NCI-H1048 (cell line): ENCODE measurements at places on chromosomes 16 and 17.

GRCh38 chr16:67098599-67098998 is 11.1 kb upstream of the PHAF1 start:
- no peak for DNase-seq

DNA sequence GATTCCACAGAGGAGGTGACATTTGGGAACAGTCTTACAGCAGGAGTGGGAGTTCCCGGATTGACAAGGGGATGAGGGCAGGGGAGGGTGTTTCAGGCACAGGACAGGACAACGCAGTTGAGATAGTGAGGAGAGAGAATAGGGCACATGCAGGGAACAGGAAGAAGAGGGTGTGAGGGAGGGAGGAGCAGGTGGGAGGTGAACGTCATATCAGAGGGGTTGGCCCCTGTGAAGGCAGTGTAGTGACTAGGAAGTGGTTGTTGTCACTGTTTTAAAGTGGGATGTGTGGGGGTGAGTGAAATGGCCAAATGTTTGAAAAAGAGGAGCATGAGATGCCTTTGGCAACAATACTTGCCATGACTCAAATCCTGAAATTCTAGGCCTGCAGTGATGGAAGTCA is 12.2 kb downstream of the PRKCB start:
- no peak for DNase-seq

DNA sequence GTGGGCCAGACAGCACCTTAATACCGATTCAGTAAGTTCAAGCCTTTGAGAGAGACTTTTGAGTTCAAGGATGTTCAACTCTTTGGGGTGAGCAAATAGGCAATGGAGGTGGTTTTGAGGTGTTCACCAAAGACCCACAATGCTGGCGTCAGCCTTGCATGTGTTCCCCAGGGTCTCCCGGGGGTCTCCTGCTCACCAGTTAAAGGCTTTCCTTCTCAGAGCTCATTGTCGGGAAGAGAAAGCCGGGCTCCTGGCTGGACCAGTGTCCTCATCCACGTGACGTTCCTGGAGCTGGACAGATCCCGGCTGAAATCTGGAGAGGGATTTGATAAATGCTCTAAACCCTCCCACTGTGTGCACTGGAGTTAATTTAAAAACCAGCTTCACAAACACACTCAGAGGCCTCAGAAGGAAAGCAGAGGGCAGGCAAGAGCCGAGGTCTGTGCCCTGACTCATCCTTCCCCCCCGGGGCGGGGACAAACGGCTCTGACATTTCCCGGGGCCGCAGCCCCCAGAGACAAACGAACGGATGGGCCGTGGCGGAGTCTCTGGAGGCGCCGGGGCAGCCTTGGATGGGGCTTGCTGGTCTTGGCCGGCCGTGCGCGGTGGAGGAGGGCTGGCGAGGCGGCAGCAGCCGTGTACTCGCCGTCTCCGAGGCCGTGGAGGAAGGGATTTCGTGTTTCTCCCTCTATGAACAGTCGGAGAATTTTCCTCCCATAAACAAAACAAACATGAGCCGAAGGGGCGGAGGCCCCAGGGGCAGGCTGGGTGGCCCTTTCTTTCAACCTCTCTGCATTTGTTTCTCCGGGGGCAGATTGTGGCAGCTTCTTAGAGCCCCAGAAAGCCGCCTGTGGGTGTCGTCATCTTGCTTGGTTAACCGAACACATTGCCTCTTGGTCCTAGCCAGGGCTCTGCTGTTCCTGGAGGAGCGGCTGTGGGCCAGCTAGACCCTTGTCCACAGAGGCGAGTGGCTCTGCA is 94.2 kb downstream of the NTN1 start:
- DNase-seq = no peak

DNA sequence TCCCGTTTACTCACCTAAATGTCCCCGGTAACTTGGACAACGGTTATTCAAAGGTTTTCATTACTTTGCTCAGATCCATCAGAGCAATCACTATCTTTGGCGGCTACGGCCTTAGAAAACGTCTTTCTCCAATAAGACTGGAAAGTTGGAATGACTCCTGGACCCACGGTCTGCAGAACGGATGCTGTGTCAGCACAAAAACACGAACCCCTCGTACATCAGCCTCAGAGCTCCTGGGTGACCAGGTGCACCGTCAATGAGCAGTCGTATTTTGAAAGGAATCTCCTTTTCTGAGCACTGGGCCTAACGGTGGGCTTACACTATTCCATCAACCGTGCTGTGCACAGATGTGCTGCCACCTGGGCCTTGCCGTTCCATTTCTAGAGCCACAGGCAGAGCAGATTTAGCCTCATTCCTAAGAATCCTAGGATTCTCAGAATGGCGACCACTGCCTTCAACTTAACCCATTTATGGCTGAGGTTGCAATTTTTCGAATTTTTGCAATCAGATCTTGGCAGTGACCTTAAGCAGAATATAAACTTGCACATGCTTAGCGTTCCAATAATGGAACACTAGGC is 110.8 kb upstream of the ZNF750 start:
- no peak for DNase-seq

DNA sequence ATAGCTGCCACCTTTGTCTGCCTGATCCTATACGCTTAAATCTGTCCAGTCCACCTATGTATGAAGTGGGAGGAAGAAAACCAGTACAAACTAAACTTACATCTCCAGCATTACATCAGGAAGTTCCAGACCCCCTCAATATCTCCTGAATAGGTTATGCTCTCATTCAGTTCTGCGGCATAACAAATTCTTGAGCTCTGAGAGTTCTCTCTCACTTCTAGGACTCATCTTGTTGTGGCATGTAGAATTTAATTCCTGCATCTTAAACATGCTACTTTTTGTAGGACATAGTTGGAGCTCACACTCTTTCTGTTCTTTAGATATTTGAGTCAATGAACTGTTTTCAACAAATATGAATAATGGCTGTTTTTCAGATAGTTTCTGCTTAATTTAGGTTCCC is 662.5 kb downstream of the CDH11 start:
- DNase-seq = no peak

DNA sequence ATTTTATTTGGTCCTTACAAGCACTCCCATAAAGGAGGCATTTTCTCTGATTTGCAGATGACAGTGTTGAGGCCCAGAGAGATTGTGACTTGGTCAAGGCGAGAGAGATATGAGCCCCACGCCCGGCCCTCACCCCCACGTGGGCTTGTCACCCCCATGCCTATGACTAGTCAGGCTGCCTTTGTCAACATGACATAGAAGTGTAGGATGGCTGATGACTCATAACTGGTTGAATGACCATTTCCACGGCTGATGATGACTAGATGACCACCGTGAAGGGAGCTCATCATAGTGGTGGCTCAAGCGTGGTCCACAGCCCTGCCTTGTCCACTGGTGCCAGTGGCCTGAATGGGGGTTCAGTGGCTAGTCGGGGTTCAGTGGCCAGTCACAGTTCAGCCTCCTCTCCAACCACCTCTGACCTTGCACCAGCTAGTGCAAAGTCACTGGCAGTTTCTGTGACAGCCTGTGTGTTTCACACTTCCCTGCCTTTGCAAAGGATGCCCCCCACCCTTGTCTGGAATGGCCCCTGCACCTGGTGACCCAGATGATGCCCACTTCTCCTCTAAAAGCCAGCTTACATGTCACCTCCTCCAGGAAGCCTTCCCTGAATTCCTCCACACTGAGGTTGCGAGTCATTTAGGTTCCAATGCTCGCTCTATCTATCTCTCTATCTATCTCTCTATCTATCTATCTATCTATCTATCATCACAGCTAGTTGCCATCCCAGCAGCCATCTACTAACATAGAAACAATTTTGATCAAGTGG is 3.8 kb upstream of the WSCD1 start:
- no peak for DNase-seq

DNA sequence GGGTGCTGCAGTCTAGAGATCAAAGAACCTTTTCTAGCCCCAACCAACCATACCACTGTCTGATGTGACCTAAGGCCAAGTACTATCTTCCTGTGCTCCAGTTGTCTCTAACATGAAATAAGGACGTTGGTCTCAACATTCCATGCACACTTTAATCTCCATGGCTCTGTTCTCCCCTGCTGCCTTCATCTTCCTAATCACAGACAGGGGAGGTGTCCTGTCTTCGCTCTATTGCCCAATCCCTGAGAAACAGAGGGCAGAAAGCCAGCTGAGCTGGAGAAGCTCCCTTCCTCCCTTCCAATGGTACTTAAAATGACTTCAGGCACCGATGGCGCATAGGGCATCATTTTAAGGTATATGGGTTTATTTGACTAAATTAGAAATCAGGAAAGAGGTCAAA is 148.9 kb upstream of the GNAO1 start:
- no peak for DNase-seq

GRCh38 chr17:3474212-3474611 is 1.6 kb upstream of the ASPA start:
- DNase-seq = no peak

- DNase-seq = no peak
These were observed 10.1 kb downstream of the CSNK2A2 start for GRCh38 chr16:58187665-58188421.

DNA sequence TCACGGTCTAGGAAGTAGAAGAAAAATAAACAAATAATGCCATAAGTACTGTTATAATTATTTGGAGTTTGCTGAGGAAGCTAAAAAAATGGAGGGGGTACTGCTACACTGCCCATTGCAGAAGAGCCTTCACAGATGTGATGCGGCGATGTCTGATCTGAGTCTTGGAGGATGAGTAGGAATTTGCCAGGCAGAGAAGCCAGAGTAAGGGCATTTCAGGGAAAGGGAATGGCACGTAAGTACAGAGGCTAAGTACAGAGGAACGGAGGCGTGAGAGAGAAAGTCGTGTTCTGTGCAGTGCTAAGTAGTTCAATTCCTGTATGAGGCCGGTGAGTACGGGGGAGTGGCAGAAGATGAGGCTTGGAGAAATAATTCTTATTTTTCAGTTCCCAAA is 741 bp upstream of the GRB2 start:
- DNase-seq = no peak

- DNase-seq = no peak
These were observed 14.1 kb downstream of the C17orf67 start for GRCh38 chr17:56819431-56820145.

GRCh38 chr17:14306596-14306995 is 5.7 kb downstream of the HS3ST3B1 start:
- no peak for DNase-seq

GRCh38 chr16:73048292-73049080 is 558 bp upstream of the ZFHX3 start:
- DNase-seq = no peak

GRCh38 chr16:86676254-86676670 is 97.9 kb downstream of the FOXL1 start:
- no peak for DNase-seq

GRCh38 chr17:6608321-6608720 is 32.2 kb downstream of the KIAA0753 start:
- DNase-seq = no peak

- no peak for DNase-seq
These were observed 15.1 kb upstream of the RASD1 start for GRCh38 chr17:17511293-17511741.

DNA sequence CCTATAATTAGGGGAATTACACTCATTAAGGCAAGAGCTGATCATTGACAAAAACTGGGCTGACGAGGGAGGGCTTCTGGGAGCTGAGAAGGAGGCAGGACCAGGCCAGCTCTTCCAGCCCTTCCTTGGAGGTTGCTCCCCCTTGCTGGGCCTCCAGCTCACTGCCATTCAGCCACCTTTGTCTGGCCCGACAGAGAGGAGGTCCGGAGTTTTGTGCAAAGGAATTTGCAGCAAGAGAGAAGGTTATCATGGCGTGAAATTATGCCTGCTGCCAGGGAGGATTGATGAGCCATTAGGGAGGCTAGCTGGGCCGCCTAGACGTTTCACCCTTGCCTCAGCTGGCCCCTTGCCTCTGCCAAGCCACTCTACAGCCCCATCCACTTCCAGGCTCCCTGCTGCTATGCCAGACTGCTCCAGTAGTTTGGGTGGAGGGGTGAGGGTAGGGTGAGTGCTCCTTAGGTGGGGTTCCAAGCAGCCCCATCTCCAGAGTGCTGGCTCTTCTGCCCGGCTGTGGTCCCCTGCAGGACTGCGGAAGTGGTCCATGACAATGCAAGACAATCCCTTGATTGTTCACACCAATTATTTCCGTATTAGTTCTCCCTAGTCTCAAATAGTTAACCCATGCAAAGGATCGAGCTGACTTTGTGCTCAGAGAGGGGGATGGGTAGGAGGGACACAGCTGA is 17.1 kb upstream of the PHF12 start:
- DNase-seq = no peak

- no peak for DNase-seq
These were observed 9.1 kb downstream of the NUDT16L1 start for GRCh38 chr16:4702466-4702808.

DNA sequence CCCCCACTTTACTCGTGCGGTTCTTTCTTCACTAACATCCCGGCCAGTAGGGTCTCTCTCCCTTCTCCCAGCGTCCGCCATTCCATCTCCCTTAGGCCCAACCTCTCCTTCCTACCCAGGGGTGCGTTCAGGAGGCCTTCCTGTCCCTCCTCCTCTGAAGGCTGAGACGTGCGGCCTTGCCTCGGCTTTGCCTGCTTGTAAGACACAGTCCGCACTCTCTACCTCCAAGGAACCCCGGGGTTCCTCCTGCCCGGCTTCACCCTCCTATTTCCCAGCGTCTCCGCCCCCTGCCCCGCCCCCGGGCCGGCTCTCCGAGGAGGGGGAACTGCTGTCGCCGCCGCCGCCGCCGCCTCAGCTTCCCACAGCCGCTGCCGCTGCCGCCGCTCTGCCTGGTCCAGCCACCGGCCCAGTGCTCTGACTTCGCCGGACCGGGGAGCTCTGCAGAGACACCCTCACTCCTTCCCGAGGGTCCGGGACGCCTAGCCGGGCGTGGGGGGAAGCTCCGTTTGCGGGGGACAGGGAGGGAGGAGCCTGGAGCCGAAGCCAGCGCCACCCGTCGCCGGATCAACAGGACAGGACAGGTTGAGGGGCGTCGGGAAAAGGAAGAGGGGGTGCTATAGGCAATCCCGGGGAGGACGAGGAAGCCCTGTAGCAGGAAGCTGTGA is 1.2 kb upstream of the FGF11 start:
- DNase-seq = no peak

DNA sequence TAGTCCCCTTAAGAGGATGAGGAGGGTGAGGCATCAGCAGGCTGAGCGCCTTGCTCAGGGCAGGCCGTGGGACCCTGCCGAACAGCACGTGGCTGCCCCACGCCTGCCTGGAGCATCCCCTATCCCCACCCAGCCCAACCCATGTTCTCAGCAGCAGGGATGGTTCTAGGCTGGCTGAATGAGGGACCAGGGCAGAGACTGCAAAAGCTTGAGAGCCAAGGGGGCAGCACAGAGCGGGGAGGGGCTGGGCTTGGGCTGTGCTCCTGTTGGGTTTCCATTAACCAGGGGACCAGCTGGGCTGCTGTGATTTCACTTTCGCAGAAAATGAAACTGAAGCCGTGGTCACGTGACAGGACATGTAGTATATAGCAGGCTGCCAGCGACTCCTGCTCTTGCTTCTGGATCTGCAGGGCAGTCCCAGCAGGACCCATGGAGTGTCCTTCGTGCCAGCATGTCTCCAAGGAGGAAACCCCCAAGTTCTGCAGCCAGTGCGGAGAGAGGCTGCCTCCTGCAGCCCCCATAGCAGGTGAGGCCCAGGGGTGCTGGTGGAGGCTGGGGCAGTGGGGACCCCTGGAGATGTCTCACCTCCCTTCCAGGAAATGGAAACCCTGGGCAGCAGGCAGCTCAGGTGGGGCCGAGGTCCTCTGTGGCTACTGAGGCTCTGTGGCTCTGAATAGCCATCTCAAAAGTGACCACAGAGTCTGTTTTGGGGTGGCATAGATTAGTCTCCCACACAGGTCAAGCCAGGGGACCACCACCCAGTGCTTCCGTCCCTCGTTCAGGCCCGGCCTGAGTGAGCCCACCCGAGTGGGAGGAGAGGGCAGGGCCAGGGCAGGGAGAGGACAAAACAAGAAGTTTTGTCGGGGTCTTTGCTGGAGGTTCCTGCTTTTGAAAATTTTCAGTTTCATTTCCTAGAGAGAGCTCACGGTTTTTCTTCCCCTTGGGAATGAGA is 2.9 kb downstream of the RNF213 start:
- no peak for DNase-seq

- DNase-seq = no peak
These were observed 3.4 kb downstream of the LCAT start for GRCh38 chr16:67940446-67941089.
